ENCODE measurements at places on chromosomes 2 and 18.

DNA sequence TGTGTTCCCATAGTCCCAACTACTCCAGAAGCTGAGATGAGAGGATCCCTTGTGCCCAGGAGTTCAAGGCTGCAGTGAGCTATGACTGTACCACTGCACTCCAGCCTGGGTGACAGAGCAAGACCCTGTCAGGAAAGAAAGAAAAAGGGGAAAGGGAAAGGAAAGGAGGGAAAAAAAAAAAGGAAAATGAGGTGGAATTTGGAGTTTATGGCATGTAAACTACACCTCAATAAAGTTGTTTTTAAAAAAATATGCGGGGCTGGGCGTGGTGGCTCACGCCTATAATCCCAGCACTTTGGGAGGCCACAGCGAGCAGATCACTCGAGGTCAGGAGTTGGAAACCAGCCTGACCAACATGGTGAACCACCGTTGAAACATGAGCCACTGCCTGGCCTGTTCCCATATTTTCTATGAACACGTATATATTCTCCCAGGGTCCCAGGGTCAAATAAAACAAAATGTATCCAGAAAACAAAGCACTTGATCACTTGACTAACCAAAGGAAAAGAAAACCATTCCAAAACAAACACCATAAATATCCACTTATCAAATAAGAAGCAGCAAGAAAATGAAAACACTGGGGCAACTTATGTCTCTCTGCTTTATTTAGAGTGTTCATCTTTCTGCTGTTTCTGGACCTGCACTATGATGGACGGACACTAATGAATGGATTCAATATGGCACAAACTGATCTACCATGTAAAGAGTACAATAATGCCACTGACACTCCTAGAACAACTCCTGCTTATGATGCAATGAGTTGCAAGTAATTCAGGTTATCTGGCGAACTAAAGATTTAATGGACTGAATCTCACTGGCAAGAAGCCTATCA lies 56.8 kb downstream of the ASXL2 start:
- DNase-seq: no peak

- no peak for DNase-seq
Observed at GRCh38 chr2:172000696-172001361, 1.1 kb downstream of the METAP1D start.

DNA sequence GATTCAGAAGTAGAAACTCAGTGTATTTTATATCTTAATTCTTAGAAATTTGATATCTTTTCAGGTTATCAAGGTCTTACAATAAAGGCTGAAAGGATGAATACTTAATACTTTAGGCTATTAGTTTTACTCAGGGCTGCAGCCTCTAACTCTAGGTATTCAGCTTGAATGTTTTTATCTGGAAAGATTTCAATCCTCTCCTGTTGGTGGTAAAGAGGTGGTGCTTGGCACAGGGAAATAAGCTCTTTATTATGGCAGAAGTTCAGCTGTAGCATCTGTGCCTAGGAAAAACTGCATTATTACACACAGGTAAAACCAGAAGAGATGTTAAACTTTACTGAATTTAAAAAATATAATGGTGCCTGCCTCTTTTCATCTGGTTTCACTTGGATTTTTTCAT lies 11.1 kb downstream of the ACVR2A start:
- DNase-seq: no peak

DNA sequence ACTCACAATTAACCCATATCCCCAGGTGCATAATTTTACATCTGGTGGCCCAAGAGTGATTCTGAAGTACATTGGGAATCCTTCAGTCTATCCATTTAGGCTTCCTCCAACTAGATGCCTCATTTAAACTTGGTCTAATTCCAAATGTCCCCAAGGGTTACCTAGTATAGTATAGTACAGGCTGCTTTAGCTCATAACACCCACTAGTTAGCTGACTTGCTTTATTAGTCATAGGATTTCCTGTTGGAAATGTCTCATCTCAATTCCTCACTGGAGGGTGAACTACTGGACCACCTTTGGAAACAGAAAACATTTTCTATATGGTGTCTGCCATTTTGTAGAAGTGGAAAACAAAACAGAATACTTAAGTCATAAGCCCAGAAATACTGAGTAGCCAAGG lies 202.5 kb upstream of the SESTD1 start:
- no peak for DNase-seq

DNA sequence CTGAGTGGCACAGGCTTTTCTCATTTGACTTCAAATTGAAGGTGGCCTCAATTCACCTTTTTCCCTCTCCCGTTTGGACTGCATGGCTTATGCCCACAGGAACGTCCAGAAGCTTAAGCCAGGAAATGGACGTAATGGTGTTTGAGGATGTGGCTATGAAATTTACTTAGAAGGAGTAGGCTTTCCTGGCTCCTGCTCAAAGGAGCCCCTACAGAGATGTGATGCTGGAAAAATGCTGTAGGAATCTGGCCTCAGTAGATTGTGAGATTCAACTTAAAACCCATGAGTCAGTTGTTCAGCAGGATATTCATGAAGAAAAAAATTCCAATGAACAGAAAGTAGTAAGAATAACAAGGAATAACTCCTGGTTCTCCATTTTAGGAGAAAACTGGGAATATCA lies 129.0 kb downstream of the ICOS start:
- no peak for DNase-seq

- no peak for DNase-seq
Observed at GRCh38 chr2:132937629-132938028, 267.6 kb upstream of the LYPD1 start.

GRCh38 chr2:239697399-239698164 lies 296.8 kb upstream of the HDAC4 start:
- DNase-seq: no peak

- no peak for DNase-seq
Observed at GRCh38 chr2:240931319-240931949, 25.3 kb downstream of the CROCC2 start.

DNA sequence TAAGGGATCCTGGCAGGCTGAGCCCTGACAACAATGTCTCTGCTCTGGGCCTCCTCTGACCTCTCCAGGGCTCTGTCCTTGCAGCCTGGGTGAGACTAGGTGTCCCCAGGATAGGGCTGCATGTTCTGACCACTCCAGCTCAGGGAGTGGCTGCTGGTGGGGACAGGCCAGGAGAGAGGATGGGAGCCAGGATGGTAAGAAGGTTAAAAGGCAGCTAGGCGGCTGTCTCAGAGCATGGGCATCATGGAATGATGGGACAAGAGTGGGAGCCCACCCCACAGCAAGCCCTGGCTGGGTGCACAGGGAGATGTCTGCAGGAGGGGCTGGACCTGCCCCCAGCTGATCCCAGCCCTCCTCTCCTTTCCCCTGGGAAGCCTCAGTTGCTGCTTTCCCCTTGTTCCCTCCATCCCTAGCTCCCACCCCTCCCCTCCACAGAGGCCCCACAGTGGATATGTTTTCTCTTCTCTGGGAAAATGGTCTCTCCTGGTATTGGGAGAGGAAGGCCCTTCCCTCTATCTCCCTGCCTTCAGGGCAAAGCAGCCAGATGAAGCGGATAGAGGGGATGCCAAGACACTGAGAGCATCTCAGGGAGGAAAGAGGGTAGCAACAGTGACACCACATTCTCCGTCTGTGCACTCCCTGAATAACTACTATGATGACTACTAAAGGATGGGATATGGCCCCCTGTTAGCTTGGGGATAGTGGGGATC lies 334.3 kb downstream of the DYSF start:
- DNase-seq: no peak

GRCh38 chr2:127657232-127657595 lies 11.3 kb downstream of the GPR17 start:
- DNase-seq: no peak

DNA sequence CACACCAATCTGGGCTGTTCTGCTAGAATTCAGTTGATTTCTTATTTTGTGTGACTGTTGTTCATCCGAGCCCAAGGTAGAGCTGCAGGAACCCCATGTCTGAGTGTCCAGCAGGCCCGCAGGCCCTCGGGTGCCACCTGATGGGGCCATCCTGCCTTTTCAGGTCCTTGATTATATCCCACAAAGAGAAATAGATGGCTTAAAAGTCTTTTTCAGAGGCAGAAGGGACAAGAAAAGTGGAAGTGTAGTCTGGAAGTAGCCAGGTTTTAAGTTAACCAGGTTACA lies 52.2 kb downstream of the AGAP1 start:
- no peak for DNase-seq

DNA sequence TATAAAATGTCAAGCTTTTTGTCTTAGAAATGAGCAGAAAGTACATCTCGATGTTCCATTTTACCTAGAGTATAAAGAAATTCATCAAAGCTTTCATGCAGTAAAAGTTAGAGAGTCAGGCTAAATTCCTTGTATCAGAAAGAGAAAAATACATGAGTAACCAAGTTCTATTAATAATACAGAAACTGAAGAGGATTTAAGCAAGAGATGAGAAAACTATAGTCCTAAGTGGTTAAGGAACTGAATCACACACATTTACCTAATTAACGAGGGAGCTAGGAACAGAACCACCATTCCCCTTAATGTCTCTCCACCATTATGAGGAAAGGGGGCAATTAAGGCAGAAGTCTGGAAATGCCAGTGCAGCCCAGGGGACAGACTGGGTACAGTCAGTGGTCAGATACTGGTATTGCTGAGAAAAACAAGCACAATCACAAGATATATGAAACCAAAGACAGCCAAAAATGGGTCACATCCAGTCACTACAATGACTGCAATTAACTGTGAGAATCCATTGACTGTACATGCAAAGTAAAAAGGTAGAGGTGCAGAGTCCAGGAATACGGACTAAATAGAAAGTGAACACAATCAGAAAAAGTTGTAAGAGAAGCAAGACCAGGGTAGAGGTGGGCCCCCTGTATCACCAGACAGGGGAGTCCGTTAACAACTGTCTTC lies 23.9 kb downstream of the MAP4K3 start:
- DNase-seq: no peak

DNA sequence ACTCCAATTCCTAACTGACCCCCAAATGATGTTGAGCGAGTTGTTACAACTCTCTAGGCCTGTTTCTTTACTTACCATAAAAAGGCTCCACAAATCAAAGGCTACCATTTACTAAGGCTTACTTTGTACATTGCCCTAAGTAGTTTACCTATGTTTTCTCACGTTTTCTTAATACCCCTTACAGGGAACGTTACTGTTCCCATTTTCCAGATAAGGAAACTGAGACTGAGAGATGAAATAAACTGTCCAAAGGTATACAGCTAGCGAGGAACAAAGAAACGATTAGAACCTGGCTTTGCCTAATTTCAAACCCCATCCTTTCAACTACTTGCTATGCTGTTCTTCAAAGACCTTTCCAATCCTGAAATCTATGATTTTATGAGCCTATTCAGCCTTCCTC lies 74.8 kb upstream of the SPTBN1 start:
- no peak for DNase-seq

DNA sequence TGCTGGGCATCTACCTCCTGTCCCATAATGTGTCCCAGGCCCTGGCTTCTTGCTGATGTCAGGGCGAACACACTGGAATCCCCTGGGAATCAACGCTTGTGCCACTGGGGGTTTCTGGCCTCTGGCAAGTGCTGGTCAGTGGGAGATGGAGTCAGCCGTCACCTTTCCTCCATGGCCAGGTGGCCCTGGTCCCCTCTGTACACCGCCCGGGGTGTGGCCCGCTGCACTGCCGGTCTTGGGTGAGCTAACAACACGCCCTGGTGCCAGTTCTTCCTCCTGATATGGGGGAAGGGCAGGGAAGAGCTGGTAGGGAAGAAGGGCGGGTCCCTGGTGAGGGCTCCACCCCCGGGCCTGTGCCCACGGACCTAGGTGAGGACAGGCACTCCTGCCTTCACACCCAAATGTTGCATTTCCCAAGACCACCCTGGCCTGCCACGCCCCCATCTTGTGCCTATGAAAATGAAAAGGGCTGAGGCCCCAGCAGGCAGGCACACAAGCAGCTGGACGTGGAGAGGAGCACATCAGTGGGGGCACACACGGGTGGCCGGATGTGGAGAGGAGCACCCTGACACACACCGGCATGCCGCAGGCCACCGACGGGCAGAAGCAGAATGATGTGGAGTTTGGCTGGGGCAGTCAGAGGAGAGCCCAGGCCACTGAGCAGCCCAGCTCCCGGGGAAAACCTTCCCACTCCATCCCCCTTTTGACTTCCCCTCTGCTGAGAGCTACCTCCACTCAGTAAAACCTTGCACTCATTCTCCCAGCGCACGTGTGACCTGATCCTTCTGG lies 140.5 kb downstream of the ASB1 start:
- no peak for DNase-seq

GRCh38 chr18:13643261-13643751 lies 83.1 kb downstream of the FAM210A start:
- DNase-seq: no peak

DNA sequence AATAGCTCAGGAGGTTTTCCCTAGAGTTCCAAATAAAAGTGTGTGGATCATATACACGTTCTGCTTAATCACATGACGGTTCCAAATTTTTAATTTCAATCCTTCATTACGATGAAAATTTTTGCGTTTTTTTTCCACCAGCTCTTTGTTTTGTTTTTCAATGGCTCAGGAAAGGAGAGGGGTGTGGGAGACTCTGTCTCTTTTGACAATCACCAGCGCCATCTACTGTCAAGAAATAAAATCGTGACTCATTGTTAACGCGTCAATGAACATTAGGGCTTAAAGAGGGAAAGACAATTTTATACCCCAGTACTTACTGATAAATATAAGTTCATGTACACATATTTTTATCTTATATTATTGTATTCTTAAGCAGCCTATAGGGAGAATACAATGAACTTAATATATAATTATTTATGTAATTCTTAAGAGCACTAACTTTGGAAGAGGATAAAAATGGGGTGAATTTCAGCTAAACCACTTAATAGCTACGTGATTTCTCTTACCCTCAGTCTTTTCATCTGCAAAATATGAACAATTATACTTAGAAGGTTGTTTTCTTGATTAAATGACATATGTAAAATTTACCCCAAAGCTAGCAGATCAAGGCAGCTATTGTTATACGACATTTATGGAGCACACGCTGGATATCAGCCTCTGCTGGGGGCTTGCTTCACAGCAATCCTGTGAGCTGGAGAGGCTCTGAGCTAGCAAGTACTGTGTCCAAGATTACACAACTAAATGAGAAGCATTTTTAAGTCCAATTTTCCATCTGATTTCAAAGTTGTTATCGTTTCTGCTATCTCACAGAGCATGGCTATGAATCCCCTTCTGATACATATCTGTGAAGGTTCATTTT lies 47.4 kb upstream of the RMDN2 start:
- DNase-seq: peak; percentile 57
